GM23338 (cell line): ENCODE measurements at places on chromosomes 5 and 9.

DNA sequence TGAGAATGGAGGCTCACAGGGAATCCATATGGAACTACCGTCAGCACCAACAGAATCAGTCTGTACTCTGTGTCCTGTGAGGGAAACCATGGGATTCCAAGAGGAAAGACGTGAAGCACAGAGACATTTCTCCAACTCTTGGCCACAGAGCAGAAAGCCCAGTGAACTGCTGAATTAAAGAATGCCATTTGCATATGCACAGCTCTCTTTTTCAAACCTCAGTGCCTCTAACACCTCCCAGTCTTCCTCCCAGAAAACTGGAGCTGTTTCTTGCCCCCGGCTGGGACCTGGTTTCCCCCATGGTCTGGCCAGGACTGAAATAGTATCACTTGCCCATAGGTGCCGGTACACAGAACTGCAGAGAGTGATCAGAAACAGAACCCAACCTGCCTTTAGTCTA, 69.6 kb upstream of the FER start:
- no peak overlapping the region for H3K27ac ChIP-seq
- H3K36me3 ChIP-seq = no peaks in the 10 kb centered on the region
- H3K4me3 ChIP-seq = no peak overlapping the region
- no peaks in the 10 kb centered on the region for H3K27me3 ChIP-seq
- H3K4me1 ChIP-seq = no peaks in the 10 kb centered on the region; the same call in 1 of the 2 replicates
- DNase-seq = no peak

DNA sequence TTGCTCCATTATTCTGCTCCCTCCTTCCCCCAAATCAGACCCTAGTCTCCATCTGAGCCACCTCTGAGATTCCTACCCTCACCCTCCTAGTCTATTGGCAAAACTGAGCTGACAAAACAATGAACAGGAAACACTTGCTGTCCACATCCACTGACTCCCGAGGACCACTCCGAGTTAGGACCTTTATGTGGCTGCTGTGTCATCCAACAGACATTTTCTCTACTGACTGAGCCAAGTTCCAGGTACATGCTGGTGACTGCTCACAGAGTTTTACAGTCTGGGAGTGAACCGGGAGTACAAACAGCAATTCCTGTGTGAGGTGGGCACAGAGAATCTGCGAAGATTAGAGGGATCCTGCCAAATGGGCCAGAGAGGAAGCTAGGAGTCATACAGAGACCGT, 39.2 kb downstream of the CFAP90 start:
- H3K36me3 ChIP-seq = peaks cover 10% of the 10 kb centered on the region; the same call in 1 of the 2 replicates
- no peak for DNase-seq
- peaks cover 16% of the 10 kb centered on the region for H3K4me1 ChIP-seq
- no peak overlapping the region for H3K4me3 ChIP-seq
- H3K27ac ChIP-seq = no peak overlapping the region
- H3K27me3 ChIP-seq = no peaks in the 10 kb centered on the region

DNA sequence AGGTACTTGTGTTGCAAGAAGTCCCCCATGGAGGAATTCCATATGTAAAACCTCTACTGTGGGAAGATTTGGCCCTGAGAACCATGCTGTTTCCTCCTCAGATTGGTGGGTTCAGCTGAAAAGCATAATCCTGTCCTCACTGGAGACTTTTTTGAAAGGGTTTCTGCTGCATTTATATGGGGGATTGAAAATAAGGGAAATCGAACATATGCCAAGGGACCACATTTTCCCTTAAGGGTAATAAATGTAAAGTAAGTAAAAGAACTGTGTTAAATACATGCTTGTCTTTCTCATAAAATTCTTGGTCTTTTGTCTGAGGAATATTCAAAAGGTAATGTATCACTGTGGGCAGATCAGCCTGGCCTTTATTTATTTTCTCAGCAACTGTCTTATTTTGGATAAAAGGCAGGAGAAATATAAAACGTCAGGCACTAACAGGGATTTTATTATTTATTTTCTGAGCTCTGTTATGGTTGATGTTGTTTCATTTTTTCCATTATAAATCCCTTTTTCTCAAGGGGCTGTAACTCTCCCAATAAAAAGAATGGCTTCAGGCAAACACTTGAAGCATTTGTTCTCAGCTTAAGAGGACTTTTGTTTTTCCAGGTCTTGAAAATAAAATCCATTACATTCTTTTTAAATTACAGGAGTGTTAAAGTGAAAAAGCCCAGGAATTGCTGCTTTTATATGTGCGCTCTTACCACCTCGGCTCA, 131.4 kb downstream of the FGF10 start:
- H3K27me3 ChIP-seq = no peaks in the 10 kb centered on the region
- no peaks in the 10 kb centered on the region for H3K36me3 ChIP-seq
- H3K4me3 ChIP-seq = no peak overlapping the region
- DNase-seq = no peak

- H3K27ac ChIP-seq = no peak overlapping the region
- no peaks in the 10 kb centered on the region for H3K36me3 ChIP-seq
- peaks cover 4% of the 10 kb centered on the region; the same call in 1 of the 2 replicates for H3K4me1 ChIP-seq
- no peak for DNase-seq
These were observed 85.0 kb downstream of the LURAP1L start for GRCh38 chr9:12859704-12860251.

DNA sequence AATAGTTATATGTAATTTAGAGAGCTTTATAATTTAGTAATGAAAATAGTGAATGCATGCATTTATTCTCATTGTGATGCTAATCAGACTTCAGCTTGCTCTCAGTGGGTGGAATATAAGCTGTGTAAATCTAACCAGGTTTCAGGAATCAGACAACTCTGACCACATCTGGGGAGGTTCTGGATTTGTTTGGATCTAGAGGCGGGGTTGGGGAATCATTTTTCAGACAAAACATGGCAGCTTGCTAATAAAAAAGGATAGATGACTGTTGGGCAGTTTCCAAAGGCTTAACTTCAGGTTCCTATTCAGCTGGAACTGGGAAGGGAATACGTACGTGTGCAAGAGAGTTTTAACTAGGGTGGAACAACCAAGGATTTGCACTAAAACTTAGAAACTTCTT, 43.2 kb upstream of the MAMDC2 start:
- peaks cover 7% of the 10 kb centered on the region; the same call in 1 of the 2 replicates for H3K4me1 ChIP-seq
- no peak overlapping the region for H3K27ac ChIP-seq
- DNase-seq = no peak
- H3K27me3 ChIP-seq = no peaks in the 10 kb centered on the region

DNA sequence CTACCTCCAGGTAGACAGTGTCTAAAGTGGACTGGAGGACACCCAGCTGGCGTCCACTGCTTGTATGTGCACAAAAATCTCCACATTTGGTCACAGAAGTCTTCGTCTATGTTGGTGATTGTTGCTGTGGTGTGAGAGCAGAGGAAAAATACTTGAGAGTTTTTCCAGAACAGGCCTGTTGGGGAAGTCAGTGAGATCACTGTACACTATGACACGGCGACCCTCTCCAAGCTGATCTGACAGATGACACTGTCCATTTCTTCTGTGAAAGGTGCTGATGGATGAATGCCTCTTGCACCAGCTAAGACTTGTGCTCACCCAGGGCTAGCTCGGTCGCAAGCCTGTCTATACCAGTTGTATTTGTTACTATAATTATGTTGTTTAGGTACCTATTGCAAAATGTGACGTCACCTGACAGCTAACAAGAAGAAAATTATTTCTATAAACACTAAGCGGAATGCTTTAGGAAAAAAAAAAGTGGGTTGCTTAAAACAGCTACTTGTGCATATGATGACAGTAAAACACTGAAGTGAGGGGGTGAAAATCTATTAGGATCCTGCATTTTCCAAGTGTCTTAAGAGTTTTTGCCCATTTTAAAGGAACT, 142.3 kb downstream of the ROR2 start:
- no peaks in the 10 kb centered on the region for H3K4me1 ChIP-seq
- H3K36me3 ChIP-seq = no peaks in the 10 kb centered on the region
- no peak overlapping the region for H3K4me3 ChIP-seq
- H3K27me3 ChIP-seq = no peaks in the 10 kb centered on the region
- DNase-seq = no peak

DNA sequence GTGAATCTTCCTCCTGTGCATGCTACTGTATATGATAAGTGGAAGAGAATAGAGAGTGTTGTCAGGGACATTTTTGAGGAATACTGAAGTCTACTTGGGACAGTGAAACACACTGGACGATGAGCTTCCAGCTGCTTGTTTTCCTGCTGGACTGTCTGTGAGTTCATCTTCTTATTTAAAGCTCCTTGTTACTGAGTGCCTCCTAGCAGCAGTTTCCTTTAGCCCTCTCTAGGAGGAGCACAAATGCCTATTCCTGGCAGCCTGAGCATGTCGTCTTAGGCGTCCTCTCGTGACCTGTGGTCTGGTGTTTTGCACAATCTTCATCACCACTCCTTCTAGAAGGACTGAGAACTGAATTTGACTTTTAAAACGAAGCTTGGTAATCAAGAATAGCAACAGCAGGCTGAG, 43.8 kb downstream of the ANKRD33B start:
- H3K4me3 ChIP-seq = no peak overlapping the region
- H3K4me1 ChIP-seq = peaks cover 15% of the 10 kb centered on the region
- no peaks in the 10 kb centered on the region for H3K27me3 ChIP-seq

DNA sequence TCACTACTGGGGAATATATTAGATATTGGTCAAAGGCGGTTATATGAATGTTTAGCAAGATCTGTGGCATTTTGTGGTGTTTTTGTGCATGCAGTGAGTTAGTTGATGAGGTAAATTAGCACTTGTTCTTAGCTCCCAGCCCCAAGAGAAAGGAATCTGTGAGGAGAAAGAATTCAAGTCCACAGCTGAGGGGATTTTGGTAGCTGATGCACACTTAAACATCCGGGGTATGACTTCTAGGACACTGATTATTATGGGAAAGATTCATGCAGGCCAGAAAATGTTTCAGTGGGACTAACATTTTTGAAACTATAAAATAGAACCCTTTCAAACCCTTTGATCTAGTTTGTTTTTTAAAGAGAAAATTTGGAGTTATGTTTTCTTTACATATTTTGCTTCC, 118.2 kb upstream of the RPS23 start:
- no peaks in the 10 kb centered on the region for H3K4me1 ChIP-seq
- no peak overlapping the region for H3K4me3 ChIP-seq
- no peaks in the 10 kb centered on the region for H3K36me3 ChIP-seq
- no peak for DNase-seq
- H3K27me3 ChIP-seq = no peaks in the 10 kb centered on the region

DNA sequence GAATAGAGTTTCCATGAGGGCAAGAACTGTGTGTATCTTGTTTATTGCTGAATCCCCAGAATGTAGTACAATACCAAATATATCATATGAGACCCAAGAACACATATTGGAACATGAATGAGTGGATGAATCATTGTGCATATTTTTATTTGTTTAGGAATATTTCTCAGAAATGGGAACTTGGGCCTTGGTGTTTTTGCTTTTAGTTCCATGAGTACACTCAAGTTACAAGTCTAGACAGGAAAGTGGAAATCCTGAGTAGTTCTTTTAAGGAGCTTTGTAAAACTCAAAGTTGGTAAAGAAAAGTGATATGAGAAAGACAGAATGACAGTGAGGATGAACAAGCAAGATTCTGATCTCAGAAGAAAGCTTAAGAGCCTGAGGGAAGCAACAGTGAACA, 647.0 kb downstream of the EFNA5 start:
- H3K27me3 ChIP-seq = no peaks in the 10 kb centered on the region
- H3K4me3 ChIP-seq = no peak overlapping the region
- H3K36me3 ChIP-seq = no peaks in the 10 kb centered on the region
- no peak overlapping the region; the same call in 1 of the 2 replicates for H3K27ac ChIP-seq

DNA sequence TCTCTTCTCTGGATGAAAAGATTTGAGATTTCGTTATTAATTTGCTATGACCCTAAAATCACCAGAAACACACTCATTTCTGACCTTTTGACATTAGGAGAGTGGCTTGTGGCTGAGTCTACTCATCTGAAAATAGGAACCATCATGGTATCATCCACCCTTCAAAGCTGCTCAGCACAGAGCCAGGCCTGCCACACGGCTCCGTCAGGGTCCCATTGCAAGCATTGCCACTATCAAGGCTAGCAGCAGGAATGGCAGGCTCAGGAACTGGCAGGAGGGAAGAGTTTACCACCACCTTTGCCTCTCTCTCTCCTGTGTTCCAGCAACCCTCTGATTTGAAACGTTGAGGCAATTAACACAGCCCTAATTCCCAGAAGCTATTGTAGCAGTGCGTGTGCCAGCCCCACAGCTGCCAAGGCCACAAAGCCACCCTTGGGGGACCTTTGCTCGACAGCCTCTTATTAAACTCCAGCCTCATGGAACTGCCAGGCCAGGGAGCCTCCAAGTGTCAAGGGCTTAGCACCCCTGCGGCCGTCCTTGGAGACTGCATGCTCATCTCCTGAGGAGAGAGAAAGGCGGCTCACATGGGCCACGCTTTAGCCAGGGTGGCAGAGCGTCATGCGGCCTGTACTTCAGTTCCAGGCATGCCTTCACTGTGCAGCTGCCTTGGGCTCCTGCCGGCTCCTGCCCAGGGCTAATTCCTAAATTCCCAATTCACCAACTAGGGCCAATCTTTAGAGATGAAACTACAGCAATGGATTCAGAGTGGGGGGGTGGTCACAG, 145.9 kb downstream of the ROR2 start:
- H3K4me3 ChIP-seq = no peak overlapping the region
- DNase-seq = no peak
- H3K27ac ChIP-seq = no peak overlapping the region
- no peaks in the 10 kb centered on the region for H3K36me3 ChIP-seq

- no peaks in the 10 kb centered on the region for H3K27me3 ChIP-seq
- H3K4me3 ChIP-seq = no peak overlapping the region
- no peaks in the 10 kb centered on the region for H3K36me3 ChIP-seq
- H3K27ac ChIP-seq = no peak overlapping the region
- DNase-seq = no peak
These were observed 74.7 kb downstream of the NTRK2 start for GRCh38 chr9:84744195-84744594.

DNA sequence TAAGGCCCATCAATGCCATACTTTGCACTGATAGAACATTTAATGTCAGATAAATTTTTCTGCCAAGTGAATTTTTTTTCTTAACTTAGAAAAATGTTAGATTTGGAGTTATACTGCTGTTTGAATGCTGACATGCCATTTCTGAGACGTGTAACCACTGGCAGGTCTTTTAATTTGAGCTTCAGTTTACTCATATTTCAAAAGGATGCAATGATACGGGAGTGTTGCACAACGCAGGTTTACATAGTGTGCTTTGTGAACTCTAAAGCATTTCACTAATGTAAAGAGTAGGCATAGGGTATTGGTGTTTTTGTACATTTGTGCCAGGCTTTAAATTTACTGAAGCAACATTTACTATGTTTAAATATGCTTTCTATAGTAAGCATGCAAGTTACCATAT, 4.2 kb downstream of the ZBTB43 start:
- H3K27me3 ChIP-seq = no peaks in the 10 kb centered on the region

GRCh38 chr5:98454407-98454806, 319.1 kb upstream of the RGMB start:
- no peak overlapping the region for H3K4me3 ChIP-seq
- H3K36me3 ChIP-seq = no peaks in the 10 kb centered on the region
- no peaks in the 10 kb centered on the region for H3K27me3 ChIP-seq
